ENCODE measurements at places on chromosomes 11 and 22.

DNA sequence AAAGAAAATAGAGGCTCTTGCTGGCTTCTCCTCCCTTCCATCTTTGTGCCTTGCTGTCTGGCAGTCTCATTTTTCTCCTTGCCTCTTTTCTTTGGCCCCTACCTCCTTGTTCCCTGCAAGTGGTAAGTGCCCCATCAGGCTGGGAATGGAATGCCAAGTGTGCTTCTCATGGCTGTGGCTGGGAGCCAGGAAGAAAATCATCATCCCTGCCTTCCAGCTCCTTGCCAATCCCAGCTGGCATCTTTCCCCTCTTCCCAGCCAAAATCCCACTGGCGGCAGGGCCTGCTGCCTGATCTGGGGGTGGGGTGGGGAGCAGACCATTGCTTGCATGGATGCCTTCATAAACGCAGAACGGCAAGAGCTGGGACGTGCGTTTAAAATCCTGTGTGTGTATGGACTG is 27.0 kb upstream of the SLC25A18 start:
- DNase-seq: peak; percentile 8

DNA sequence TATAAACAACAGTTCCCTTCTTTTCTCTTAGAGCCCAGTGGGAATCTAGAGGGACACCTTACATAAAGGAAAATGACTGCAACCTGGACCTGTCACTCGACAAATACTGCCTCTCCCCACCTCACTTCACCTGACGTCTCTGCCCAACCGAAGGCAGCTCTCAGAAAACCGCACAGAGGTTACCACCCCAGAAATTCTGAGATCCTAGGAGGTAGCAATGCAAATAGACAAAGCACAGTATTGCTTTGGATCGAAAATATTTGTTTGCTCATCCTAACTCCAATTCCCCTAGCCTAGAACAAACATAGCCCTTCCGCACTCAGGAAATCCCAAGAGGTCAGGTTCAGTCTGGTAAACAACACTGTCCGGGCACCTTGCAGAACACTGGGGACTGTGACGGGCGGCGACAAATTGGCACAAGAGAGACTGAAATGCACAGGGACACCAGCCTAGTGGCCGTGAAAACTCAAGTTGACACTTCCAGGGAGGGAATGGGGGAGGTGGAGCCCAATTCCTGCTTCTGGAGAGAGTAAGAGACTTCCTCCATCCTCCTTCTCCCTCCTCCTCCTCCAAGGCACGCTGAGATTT is 420 bp upstream of the TRIM44 start:
- DNase-seq: no peak

DNA sequence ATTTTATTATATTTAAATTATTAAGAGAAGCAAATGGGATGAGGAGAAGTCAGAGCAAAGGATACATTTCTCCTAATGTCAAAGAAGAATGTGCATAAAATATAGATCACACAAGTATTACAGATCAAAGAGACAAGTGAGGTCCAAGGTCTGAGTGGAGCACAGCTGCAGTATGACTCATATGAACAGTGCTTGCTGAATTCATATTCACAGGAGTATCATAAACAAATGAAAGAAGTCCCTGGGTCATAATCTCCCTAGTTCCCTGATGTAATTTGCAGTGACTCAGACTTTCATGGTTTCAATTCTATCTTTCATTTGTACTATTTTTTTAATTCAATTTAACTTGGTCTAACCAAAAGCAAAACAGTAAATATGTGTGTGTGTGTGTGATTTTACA is 499.0 kb upstream of the CCDC179 start:
- peak; percentile 87 for DNase-seq

DNA sequence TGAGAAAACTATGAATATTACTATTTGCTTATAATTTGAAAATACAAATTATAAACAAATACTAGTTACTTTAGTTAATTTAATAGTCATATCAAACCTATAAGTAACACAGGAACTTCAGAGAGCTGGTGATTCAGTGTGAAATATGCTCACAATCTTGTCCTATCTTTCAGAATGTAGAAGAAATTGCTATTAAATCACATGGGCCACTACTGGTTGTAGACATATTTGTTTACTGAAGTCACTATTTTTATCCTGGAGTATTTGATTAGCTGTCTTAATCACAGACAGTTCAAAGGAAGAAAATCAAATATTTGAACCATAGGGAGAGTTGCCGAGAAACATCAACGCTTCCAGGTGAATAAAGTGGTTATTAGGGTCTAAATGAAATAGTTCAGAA is 187.6 kb upstream of the ANO3 start:
- no peak for DNase-seq

DNA sequence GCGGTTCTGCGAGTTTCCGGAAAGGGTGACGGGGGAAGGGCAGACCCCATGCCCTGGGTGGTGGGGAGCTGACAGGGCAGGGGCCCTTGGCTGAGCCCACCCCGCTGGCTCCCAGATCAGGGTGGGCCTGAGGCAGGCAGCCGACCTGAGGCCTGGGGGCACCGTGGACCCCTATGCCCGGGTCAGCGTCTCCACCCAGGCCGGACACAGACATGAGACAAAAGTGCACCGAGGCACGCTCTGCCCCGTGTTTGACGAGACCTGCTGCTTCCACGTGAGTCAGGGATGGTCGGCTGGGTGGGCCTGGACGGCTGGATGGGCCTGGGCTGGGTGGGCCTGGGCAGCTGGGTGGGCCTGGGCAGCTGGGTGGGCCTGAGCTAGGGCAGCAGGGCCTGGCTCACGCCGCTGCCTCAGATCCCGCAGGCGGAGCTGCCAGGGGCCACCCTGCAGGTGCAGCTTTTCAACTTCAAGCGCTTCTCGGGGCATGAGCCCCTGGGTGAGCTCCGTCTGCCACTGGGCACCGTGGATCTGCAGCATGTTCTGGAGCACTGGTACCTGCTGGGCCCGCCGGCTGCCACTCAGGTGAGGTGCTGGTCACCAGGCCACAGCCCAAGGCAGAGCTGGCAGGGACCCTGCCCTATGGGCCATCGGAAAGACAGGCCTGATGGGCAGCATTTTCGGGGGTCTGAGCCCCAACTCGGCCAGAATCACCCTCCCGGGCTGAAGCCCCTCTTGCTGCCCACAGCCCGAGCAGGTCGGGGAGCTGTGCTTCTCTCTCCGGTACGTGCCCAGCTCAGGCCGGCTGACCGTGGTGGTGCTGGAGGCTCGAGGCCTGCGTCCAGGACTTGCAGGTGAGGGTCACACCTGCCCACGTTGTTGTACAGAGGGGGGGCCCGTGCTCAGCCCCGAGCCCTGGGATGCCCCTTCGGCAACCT is 1.5 kb downstream of the SYT8 start:
- DNase-seq: no peak

All from HT1080 (cell line).